ENCODE measurements at places on chromosomes 3 and 15.

GRCh38 chr3:45464336-45465170, 76.2 kb downstream of the LARS2 start:
- DNase-seq: peak; percentile 36

GRCh38 chr15:67852418-67852817, 12.6 kb upstream of the RNU6-1 start:
- DNase-seq: no peak

DNA sequence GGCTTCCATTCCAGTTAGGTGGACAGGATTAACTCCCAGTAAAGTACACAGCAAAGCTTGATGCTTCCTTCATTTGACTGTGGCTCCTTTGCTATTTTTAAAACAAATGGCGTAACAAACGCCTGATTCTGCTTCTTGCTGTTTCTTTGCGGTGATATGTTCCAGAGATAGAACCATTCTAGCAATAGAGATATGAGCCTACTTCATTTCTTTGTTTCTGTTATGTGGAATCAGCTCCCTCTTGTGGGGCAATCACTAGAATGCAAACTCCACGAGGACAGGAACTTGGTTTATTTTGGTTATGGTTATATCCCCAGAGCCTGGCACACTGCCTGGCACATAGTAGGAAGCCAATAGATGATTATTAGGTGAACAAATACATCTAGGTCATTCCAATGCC, 122.6 kb upstream of the SLC6A11 start:
- no peak for DNase-seq

- no peak for DNase-seq
Measured at GRCh38 chr15:48191574-48192225, at the start of gene CTXN2. TSS of gene CTXN2 (plus strand) at chr15:48191665. CDS start at chr15:48201301, 9,636 bp downstream.

DNA sequence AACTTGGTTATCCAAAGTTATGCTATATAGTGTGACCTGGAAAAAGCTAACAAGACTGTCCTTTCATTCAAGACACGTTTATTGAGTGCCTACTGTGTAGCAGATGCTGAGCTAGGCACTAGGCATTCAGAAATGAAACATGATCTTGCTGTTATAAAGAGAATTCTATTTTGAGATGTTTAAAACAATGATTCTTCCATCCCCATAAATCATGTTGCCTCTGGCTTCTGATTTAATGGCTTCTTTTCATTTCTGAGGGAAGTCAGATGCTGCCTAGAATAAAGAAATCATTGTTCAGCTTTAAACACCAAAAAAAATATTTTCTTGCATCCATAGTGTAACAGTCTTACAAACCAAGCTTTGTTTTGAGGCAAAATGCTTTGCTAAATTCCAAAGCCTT, 620.9 kb upstream of the UBE2E2 start:
- DNase-seq: no peak

DNA sequence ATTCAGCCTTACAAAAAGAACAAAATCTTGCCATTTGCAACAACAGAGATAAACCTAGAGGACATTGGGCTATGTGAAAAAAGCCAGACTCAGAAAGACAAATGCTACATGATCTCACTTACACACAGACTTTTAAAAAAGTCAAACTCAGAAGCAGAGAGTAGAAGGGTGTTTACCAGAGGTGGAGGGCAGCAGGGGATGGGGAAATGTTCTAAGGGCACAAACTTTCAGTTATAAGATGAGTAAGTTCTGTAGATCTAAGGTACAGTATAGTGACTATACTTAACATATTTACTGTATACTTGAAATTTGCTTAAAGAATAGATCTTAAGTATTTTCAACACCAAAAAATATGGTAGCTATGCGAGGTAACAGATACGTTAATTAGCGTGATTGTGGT, 3.0 kb downstream of the MYEF2 start:
- no peak for DNase-seq

All from activated CD4-positive, alpha-beta memory T cell treated with anti-CD3 and anti-CD28 coated beads for 36 hours (primary cell).